ENCODE measurements at places on chromosomes 13 and 19.

DNA sequence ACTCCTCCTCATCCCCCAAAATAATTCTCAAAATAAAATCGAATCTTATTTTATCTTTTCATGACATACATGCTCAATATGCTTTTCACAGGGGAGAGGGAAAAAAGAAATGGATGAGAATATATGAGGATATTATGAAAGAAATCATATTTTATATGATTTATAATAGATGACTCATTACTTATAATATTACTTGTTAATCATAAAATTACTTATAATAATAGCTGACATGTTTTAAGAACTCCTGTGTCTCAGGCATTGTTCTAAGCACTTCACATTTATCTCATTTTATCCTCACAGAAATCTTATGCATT is 3.0 kb upstream of the CEACAM3 start:
- no peak for DNase-seq

- no peak for DNase-seq
Measured at GRCh38 chr19:43586346-43586745, 9.6 kb downstream of the IRGQ start.

GRCh38 chr13:34815526-34815925 is 126.5 kb upstream of the NBEA start:
- DNase-seq: no peak

DNA sequence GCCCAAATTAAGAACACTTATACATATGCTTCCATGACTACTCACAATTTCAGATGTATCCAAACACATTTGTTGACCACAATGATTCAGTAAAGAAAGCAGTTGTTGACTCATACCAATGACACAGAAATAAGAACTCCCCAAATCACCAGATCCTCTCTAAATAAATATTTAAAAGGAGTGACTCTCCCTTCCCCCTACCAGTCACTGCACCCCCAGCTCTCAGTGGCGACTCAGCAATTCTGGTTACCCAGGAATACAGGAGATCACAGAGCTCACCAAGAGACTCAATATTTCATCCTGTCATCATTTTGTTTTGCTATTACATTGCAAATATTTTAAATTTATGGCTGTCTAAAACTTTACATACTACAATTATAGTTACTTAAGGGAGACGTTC is 131.5 kb downstream of the RGCC start:
- DNase-seq: peak; percentile 98

DNA sequence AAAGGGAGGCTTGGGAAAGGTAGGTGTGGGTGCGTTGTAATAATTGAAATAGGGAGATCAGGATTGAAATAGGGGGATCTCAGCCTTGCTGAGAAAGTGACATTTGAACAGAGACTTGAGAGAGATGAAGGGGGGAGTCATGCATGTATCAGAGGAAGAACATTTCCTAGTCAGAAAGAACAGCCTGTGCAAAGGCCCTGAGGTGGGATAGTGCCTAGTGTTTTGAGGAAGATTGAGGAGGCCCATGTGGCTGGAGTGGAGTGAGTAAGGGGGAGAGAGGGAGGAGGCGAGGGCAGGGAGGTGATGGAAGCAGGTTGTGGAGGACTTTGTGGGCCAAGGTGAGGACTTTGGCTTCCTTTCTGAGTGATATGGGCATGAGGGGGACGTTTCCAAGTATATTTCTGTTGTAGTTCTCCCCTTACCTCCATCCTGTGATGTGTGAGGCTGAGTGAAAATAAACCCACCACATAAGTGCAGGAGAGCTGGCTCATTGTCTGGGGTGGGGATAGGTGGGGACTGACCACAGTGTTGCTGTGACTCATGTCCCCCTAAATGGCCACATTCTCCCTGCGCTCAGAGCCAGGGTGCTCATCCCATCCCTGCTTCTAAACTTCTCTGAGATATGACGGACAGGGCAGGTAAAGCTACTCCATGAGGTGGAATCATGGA is 17.8 kb downstream of the ACTL9 start:
- no peak for DNase-seq

DNA sequence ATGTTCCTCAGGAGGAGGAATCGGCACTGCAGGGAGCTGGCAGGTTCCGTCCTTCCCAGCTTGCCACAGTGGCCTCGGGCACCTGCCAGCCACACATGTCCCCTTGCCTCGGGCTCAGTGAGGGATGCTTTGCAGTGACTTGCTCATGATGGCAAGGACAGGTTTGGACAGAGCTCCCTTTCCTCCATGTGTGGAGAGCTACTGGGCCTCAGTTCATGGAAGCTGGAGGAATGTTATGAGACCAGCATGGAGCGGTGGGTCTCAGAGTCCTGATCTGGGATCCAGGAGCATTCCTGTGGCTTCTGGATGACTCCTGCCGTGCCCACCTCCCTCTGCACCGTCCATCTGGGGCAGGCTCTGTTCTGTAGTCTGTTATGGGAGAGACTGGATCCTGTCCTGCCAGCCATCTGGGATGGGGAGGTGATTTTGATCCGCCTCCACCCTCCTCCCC is 59.2 kb downstream of the SIPA1L3 start:
- no peak for DNase-seq

GRCh38 chr19:41922585-41922984 is 5.7 kb downstream of the ERFL start:
- DNase-seq: no peak

- DNase-seq: peak; percentile 18
Measured at GRCh38 chr13:32087955-32088747, 56.6 kb downstream of the FRY start.

GRCh38 chr13:20474515-20474914 is 51.1 kb downstream of the CRYL1 start:
- no peak for DNase-seq

GRCh38 chr13:54913668-54914067 is 1885.1 kb downstream of the OLFM4 start:
- no peak for DNase-seq

DNA sequence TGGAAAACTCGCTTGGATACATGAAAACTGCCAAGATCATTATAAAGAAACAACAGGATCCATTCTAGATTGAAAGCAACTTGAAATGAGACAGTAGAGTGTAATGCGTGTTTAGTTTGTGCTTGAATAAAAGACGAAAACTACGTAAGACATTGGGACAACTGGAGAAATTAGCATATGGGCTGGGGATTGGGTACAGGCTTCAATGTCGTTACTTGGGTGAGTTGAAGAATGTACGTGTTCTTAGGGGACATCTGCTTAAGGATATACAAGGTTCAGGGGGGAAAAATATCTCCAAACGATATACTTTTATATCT is 471 bp upstream of the ERVK3-1 start:
- DNase-seq: no peak

GRCh38 chr13:59094181-59094580 is 1069.5 kb downstream of the DIAPH3 start:
- DNase-seq: no peak

DNA sequence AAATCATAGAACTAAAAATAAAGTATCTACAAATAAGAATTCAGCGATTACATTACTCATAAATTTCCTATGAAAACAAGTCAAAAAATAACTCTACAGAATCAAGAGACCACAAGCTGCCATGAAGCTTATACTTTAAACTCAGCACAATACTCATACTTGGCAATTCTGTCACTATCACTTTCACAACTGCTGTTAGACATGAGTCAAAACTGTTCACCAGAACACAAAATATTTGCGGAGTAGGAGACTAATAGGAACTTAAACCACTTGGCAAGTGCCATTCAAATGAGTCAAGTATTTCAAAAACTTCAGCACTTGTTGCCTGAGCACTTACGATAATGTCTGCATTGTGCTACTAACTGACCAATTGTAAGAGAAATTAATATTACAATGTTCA is 387.8 kb upstream of the GPC6 start:
- peak; percentile 96 for DNase-seq

DNA sequence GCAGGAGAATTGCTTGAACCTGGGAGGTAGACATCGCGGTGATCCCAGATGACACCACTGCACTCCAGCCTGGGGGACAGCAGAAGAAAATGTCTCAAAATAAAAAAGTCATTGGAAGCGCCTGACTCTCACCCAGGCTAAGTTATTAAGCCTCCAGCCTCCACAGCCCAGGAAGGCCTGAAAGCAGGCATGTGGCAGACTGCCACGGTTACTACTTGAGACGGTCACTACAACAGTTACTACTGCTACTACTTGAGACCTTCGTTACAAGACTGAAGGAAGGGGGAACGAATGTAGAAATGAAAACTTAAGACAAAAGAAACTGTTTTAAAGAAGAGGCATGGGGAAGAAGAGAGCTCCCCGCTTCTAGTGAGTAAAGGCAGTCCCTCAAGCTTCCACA is 9.6 kb downstream of the PRR22 start:
- peak; percentile 34 for DNase-seq

DNA sequence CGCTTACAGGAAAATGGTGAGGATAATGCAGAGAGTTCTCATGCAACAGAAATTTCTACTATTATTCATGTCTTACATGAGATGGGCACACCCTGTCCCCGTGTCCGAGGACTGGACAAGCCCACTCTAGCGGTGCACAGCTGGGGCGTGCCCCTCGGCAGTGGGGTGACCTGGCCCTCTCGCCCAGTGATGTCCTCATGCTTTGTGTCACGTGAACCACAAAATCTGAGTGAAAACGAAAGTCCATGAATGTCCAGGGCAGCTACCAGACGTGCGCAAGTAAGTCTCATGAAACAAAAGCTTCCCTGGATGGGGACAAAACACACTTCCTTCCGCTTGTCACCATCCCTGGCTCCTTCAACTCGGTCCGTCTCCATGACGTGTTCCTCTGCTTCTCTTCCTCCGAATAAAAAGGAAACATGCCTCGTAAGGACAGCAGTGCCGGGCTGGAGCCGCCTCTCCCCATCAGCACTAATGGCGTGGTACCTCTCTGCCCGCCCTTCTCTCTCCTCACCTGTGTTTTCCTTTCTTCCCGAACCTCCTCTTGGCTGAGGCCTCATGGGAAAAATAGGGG is 45.6 kb downstream of the ANKRD10 start:
- DNase-seq: peak; percentile 32

- DNase-seq: no peak
Measured at GRCh38 chr19:6556480-6557195, 25.8 kb downstream of the TNFSF9 start.

DNA sequence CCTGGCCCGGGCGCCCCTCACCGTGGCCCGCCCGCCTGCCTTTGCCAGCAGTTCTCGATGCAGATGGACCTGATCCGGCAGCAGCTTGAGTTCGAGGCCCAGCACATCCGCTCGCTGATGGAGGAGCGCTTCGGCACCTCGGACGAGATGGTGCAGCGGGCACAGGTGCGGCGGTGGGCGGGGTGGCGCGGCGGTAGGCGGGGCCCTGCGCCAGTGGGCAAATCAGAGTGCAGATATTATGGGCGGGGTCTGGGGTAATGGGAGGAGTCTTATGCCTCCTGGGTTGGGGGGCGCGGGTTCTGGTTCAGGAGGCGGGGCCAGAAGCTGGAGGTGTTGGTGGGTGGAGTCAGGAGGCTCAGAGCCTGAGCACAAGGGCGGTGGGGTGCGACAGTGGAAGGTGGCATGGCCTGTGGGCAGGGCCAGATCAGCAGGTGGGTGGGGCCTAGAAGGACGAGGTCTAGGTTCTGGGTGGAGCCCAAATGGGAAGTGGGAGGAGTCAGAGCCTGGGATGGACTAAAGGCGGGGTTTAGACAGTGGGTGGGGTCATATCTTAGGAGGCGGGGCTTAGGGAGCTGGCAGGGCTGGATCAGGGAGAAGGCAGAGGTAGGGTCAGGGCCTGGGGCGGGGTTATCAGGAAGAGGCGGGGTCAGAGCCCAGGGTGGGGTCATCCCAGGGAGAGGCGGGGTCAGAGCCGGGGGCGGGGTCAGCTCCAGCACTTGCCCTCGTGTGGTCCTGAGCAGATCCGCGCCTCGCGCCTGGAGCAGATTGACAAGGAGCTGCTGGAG is 5.6 kb downstream of the APC2 start:
- peak; percentile 69 for DNase-seq

DNA sequence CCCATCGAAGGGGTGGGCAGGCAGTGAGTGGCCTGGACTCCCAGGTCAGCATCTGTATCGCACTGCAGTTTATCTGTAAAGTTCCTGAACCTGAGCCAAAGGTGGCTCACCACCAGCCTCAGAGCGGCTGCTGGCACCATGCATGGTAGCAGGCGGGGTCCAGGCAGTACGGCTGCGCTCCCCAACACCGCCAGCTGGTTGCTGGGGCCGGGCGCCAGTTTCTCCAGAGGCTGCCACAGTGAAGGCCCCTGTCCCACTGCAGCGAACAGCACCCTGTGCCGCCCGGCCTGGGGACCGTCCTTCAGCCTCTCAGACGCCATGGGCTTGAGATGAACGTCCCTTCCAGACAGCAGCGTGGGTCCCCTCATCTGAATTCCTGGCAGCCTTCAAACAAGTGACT is 109.8 kb downstream of the KDM4B start:
- no peak for DNase-seq

- DNase-seq: no peak
Measured at GRCh38 chr19:29682236-29682895, 17.1 kb downstream of the PLEKHF1 start.

DNA sequence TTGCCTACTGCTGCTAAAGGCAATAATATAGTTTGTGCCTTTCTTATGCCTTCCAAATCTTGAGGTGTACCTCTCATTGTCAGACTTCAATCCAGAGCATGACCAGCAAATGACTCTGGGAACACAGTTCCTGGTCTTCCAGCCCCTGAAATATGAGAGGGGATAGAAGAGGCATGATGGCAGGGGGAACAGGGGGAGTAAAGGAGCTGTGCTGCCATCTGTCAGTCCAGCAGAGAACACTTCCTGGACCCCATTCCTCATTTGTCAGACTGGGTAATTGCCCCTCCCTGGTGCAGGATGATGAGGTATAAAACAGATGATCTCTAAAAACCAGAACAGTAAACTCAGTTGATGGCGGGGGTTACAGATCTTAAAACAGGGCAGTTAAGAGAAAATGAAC is 618.7 kb downstream of the DIAPH3 start:
- DNase-seq: no peak

DNA sequence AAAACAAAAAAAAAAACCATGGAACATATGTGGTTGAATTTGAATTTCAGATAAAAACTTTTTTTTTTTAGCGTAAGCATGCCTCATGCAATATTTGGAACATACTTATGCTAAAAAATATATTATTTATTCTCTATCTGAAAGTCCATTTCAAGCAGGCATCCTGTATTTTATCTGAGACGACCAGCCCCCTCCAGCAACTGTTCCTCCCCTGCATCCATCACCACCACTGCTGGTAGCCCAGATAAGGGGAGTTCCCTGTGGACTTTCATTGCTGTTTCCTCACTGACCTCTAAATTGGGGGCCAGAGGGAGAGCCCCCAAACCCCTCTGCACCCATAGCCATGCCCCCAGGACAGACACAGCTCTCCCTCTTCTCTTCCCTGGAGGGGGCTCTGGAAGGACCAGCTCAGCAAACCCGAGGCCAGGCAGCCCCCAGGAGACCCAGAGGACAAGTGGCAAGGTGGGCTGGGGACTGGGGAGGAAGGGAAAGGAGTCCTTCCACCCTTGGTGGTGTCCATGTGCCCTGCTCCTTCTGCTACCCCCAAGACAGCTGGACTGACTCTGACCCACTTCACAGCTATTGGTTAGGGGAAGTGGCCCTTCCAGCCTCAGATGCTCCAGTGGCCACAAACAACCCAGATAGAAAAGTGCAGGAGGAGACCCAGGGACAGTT is 6.6 kb upstream of the SIGLEC12 start:
- DNase-seq: no peak

Measured in fibroblast of mammary gland (primary cell).